ENCODE measurements at places on chromosomes 2 and 18. TPM values are rescaled to one million over a fixed set of nuclear protein-coding genes. Genes with fewer than 3 reads are reported as not detected.

The SCN7A gene
- 2.7 TPM for total RNA-seq

GRCh38 chr18:76794326-76794725, 28.0 kb upstream of the ZNF236 start:
- no peaks in the 10 kb centered on the region for H3K36me3 ChIP-seq
- H3K27me3 ChIP-seq = no peaks in the 10 kb centered on the region
- no peak for DNase-seq
- no peaks in the 10 kb centered on the region for H3K4me1 ChIP-seq

The CHRND gene
- not detected for total RNA-seq

GRCh38 chr2:191885098-191885497, 38.2 kb upstream of the CAVIN2 start:
- H3K36me3 ChIP-seq = no peaks in the 10 kb centered on the region
- no peak overlapping the region for H3K4me3 ChIP-seq
- H3K4me1 ChIP-seq = no peaks in the 10 kb centered on the region
- no peak for DNase-seq
- H3K27ac ChIP-seq = no peak overlapping the region

The MARCHF4 gene
- not detected for total RNA-seq

DNA sequence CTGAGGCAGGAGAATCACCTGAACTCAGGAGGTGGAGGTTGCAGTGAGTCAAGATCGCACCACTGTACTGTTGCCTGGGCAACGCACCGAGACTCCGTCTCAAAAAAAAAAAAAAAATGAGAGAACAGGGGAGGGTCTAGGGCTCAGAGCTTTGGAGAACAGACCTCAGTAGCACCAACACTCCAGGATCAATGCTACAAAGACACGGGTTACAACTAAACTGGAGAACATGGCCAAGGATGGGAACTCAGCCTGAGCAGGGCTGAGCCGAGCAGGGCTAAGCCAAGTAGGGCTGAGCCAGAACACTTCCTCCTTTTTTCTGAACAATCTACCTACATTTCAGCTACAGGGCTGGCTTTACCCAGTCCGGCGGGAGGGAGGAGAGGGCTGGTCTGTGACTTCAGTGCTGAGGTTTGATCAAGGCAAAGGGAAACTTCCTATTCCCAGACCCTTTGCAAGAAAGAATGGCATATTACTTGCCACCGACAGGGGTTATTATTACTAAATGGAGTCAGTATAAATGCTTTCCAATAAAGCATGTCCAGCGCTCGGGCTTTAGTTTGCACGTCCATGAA, 2.9 kb upstream of the CASP8 start:
- peaks cover 5% of the 10 kb centered on the region for H3K4me1 ChIP-seq
- H3K27ac ChIP-seq = peak overlapping the region; percentile 65
- H3K27me3 ChIP-seq = no peaks in the 10 kb centered on the region
- peak overlapping the region; percentile 53 for H3K4me3 ChIP-seq
- no peaks in the 10 kb centered on the region for H3K36me3 ChIP-seq
